ENCODE measurements at places on chromosomes 1 and 21.

- DNase-seq: no peak
Measured at GRCh38 chr1:221239181-221239580, 359.9 kb downstream of the HLX start.

DNA sequence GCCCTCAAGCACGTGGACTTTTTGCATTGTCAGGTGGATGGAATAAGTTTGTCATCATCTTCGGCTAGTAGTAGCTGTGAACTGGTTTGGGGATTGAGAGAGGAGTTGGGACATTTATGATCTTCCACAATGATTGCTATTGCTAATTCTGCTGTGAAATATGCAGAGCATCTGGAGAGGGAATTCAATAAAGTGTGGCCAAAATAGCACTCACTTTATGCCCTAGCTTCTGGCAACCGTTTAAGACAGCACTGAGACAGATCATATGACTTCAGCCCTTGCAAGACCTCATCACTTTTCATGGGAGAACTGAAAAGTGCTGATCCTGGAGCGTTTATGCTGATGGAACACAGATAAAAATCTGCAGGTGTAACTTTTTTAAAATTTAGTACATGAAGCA, 360.8 kb downstream of the GPATCH2 start:
- DNase-seq: no peak

- no peak for DNase-seq
Measured at GRCh38 chr1:228443395-228443794, 26.7 kb upstream of the TRIM17 start.

DNA sequence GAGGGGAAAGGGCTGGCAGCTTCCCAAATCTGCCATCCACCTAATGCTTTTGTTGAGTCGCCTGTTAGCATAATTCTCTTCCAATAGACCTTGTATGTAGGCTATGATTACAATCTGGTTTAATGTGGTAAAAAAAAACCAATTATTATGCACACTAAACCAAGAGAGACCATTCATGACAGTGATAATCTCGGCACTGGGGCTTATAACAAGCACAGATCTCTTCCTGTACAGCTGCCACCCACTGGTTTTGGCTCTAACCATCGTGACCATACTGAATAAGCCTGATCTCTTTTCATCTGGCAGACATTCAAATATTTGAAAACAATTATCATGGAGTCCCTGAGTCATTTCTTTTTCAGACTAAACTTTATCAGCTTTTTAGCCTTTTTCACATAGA, 12.0 kb upstream of the SYT14 start:
- peak; percentile 81 for DNase-seq

DNA sequence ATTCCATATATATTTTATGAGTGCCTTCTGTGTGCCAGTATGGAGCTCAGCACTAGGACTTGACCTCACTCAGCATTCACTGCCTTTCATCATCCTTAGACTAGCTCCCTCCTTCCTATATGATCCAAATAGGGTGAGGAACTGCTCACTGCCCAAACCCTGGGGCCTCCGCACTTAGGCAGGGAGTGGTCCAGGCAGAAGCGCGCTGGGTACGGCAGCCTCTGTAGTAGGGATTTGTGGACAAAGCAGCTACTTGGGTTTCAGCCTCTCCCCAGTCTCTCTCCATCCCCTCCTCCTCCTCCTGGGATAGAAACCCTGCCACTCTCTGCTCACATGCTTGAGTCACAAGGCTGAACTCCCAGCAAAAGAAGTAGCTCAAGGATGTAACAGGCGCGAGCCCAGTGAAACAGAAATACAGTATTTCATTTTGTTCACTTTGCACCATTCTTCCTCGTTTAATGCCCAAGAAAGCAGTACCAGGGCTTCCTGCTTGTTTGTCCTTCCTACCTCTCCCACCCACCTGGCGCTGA, 32.9 kb downstream of the PLEKHA6 start:
- DNase-seq: no peak

DNA sequence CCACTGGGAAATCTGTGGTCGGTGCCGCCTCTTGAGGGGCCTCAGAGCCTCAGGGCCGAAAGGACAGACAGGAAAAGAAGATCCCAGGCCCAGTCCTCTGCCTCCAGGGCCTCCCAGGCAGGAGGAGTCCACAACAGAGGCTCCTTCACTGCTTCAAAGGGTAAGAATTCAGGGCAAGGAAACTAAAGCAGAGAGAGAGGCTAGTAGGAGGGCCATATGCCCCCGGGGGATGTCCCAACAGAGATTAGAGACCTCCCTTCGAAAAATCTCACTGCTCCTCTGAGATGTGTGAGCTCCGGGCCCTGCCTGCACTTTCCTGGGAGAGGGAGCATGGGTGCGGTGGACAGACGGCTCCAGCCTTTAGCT, 465.9 kb downstream of the NPHP4 start:
- DNase-seq: no peak

DNA sequence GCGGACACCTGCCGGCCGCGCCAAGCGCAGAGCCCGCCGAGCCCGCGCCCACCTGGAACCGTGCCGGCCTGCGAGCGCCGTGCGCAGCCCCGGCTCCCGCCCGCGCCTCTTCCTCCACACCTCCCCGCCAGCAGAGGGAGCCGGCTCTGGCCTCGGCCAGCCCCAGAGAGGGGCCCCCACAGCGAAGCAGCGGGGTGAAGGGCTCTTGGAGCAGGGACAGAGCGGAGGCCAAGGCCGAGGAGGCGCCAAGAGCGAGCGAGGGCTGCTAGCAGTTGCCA, 50.1 kb upstream of the KRTAP19-8 start:
- no peak for DNase-seq

- no peak for DNase-seq
Measured at GRCh38 chr1:234907940-234908405, 220.7 kb downstream of the TOMM20 start.

DNA sequence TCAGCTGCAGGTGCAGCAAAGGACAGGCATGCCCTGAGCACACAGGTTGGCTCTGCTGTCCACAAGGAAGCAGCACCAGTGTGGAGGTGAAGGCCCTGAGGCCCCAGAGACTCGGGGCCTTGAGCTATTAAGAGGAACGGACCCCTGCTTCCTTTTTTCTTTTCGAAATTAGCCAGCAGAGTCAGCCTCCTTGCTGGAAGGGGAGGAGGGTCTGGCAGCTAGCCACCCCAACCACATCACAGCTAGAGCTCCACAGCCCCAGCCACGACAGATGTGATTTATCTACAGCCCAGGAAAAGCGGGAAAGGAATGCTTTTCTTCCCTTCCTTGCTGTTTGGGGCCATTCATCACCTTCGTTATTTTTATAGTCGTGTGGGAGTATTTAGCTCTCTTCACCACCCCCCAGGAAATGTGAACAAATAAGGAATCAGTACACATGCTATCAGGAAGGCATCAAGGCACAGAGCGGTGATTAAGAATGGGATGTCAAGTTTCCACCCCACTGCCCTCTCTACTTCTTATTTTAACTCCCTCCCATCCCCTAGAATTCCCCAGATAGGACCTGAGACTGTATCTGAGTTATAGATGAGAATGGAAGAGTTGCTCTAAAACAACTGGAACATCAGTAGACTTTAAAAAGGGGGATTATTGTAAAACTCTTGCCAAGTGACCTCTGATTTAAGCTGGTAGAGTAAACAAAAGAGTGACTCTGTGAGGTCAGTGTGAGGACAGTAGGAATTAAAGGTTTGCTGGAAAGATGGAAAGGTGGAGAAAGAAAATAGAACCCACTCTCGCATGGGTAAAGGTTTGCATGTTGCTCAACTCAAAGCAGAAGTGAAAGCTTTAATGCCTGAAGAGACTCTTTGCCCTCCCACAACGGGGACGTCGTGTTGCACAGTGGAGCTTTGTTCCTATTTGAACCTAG, 224.7 kb upstream of the GJB5 start:
- DNase-seq: no peak
